ENCODE measurements at places on chromosomes 5 and 9. TPM values are rescaled to one million over a fixed set of nuclear protein-coding genes. Genes with fewer than 3 reads are reported as not detected.

DNA sequence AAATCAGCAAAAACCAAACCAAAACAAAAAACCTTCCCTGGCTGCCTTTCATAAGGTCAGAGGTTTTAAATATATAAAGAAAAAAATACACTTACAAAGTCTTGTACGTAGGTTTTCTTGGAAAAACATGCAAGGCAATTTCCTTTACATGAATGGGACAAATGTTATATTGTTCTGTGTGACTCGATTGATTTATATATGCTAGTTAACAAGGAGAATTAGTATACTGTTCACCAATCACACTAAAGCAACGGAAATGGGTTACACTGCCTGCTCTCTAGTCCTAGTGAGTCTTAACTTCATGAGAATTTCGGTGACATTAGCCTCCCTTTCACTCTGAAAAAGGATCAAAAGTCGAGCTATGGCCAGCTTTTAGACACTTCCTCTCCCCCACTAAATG is 5.5 kb downstream of the GDF9 start:
- no peak for DNase-seq

DNA sequence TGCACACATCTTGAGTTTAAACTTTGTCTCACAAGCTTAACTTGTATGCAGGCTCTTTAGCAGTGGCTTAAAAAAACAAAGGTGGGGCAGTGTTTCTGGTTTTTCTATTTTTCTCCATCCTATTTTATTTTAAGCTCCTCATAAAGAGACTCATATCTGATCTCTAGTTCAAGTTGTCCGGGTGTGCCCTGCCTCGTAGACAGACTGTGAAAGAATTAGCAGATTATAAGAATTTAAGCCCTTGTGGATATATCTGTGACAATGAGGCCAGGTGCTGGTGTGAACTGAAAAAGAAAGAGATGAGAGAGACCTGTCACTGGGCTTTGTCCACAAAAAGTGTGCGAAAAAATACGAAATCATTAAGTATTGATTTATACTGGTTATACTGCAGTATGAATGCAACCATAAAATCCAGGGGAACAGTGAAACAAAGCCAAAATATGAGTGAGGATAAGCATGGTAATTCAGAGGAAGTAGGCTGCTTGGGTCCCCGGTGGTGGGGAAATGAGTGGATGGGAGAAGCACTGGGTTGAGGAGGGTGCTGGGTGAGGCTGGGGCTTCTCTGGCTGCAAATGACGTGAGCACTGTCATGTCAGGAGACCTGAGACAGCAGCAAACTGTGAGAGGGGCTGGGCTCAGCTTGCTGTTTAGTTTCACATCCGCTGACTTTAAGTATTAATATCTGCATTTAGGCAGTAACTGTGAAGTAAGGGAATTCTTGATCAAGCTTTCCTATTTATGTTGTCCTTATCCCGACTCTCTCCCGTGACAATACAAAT is 179.7 kb upstream of the ANKRD55 start:
- no peak for DNase-seq

MYMK gene
- 441 TPM for total RNA-seq

HCN1 gene
- total RNA-seq: not detected

GRCh38 chr9:94250456-94250855 is 8.6 kb upstream of the ZNF169 start:
- DNase-seq: no peak

GRCh38 chr5:61622156-61622555 is 290.1 kb downstream of the ZSWIM6 start:
- DNase-seq: no peak

INSL4 gene
- total RNA-seq: not detected

DNA sequence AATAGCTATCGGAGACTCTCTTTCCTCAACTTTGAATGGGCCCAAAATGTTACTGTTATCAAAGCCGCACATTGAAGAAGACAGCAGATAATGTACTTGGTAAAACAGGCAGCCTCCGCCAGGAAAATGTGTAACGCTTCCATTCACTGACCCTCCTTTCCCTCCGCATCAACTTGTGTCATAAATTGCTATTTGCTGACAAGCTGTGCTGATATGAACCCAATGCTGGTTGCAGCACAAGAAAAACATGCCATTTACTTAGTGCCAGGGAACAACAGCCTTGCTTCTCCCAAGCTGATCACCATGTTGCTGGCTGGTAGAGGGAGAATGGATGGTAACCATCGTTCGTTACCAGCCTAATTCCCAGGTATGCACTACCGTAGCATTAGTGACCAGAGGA is 162.6 kb upstream of the PPP1R2B start:
- no peak for DNase-seq

PRLR gene
- total RNA-seq: not detected

GRAMD2B gene
- total RNA-seq: 94.9 TPM

GRCh38 chr5:116626272-116626723 is 51.7 kb upstream of the SEMA6A start:
- peak; percentile 12 for DNase-seq

- no peak for DNase-seq
Observed at GRCh38 chr5:38720554-38721361, 125.1 kb upstream of the OSMR start.

- no peak for DNase-seq
Observed at GRCh38 chr5:113181853-113182490, 205.4 kb downstream of the DCP2 start.

GRCh38 chr5:28174691-28175090 is 1136.3 kb upstream of the CDH9 start:
- DNase-seq: no peak

DNA sequence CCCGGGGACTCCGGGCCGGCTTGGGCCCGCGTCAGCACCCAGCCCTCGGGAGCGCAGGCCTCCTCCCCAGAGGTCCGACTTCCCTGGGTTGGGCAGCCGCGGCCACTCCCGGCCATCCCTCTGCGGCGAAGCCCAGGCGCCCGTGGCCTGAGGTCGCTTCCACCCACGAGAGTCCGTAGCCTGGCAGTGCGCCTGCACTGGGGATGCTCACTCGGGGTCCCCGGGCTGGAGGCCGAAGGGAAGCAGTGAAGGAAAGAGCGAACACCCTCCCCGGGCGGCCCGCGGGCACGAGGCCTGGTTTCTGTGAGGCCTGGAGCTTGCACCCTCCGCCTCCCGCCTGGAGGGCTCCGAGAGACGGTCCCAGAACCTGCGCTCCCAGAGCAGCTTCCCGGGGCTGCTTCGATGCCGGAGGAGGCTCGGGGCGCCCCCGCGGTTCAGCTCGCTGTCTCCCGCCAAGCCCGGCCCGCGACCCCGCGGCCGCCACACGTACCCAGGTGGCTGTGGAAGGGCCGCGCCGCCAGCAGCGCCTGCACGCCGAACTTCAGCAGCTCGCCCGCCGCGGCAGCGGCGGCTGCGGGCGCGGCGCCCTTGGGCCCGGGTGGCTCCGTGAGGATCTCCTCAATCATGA is 607 bp downstream of the BARX1 start:
- DNase-seq: no peak

DNA sequence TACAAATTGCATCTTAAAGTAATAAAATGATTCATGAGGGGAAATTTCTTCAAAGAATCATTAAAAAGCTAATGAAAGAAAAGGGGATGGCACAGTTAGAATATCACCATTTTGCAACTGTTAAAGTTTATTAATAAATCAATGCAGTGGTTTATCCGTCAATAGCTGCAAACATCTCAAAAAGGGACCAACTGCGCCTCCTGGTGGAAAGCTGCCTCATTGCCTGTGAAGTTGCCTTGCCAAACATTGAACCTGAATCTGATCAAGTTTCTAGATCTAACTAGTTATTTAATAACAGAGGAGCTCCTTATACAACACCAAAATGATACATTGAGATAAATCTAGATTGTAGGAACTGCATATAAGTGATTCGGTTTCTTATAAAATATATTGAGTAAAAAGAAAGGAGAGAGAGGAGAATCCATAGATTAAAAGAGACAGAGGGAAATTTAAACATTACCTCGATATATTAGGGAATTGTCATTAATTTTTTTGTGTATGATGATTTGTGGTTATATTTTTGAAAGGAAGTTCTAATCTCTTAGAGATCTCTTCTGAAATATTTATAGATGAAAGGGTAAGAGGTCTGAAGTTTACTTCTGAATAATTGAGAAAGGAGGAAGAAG is 6.9 kb upstream of the NDUFB6 start:
- DNase-seq: peak; percentile 71

Data from myocyte (in vitro differentiated cells).